GDM1 (cell line): ENCODE measurements at places on chromosomes 3 and 15.

DNA sequence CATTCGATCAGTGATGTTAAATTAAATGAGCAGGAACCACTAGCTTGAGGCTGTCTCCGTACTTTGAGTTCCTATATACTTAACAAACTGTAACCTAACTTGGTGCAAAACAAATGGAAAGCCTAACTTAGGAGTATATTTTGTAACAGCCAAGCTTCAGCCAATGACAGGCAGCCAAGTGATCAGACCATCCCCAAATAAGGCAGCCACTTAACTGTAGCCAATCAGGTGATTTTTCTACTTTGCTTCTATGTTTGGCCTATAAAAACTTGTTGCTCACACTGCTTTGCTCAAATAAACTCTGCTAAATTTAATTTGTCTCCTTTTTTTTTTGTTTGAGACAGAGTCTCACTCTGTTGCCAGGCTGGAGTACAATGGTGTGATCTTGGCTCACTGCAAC is 19.3 kb upstream of the ZNF770 start:
- no peak for DNase-seq

GRCh38 chr15:37995461-37996347 is 61.3 kb downstream of the TMCO5A start:
- peak; percentile 7 for DNase-seq

GRCh38 chr3:157464321-157464720 is 27.7 kb downstream of the PTX3 start:
- no peak for DNase-seq

DNA sequence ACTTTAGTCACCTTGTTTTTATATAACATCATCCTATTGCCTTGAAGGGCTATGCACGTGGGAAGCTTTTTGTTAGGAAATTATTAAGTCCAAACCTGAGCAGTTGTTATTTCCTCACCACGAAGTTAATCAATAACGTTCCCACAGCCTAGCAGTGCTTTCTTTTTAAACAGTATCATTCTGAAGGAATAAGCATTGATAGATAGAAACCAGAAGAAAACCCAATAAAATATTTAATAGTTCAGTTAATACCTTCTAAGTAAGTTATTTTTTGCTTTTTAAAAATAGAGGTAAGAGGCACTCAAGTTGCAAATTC is 149.3 kb downstream of the KCNMB2 start:
- no peak for DNase-seq

DNA sequence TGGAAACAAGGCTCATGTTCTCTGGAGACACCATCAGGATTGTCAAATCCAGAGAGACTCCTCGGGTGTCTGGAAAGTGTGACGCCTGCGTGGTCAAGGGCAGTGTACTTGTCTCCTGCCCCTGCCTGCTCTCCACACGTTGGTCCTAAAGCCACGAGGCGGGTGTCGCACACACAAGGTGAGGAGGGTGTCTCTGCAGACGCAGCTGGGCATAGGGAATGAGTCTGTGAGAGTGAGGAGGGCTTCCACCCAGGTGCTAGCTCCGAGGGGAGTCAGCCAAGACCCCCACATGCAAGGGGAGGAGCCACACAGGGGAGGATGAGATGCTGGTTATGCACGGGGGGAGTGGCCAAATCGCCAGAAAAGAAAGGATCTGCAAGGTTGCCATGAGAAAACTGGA is 27.9 kb upstream of the OCA2 start:
- no peak for DNase-seq

DNA sequence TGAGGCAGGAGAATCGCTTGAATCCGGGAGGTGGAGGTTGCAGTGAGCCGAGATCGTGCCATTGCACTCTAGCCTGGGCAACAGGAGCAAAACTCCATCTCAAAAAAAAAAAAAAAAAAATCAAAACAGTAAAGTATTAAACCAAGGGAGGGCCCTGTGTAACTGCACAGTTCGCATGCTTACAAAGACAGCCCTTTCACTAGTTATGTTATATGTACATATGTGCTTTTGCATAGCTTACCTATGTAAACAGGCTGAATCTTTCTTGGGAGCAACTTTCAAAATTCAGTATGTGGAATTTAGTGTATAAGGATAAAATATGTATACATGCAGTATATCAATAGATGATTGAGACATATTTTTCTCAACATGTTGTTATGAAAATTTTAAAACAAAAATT is 16.1 kb upstream of the SLMAP start:
- no peak for DNase-seq

- no peak for DNase-seq
These were observed 2.2 kb downstream of the PIAS1 start for GRCh38 chr15:68056097-68056865.

GRCh38 chr3:50226888-50227389 is 9.1 kb upstream of the GNAI2 start:
- no peak for DNase-seq

DNA sequence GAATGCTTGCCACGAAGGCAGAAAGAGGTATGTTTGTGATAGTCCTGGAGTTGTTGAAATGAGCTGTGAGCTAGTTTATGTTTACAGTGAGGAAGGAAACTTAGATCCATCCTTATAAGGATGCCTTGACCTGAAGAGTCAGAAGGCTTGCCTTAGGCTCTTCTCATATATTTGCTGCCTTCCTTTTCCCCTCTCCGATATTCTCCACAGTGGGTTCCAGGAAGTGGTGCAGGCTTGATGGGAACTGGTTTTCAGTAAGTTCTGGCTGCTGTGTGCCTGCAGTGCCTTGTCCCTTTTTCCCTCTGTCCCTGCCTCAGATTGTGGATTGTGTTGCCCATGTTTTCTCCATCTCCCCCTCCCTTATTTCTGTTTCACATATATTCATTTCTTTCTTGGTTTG is 287.3 kb upstream of the UBE2E1 start:
- DNase-seq = no peak

DNA sequence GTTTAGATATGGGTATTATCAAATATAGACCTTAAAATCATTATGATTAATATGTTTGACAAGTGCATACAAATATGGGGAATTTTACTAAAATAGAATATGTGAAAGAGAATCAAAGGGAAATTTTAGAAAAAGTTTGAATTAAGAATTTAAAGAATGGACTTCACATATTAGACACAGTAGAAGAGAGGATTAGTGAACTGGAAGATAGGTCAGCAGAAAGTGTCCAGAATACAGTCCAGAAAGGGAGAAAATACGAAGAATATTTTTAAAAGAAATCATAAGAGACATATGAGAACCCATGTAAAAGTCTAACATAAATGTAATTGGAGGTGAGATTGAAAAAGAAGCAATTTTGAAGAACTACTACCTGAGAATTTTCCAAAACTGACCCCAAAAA is 139.9 kb downstream of the DTWD1 start:
- DNase-seq = no peak

GRCh38 chr3:192850451-192850981 is 67.1 kb downstream of the MB21D2 start:
- no peak for DNase-seq

DNA sequence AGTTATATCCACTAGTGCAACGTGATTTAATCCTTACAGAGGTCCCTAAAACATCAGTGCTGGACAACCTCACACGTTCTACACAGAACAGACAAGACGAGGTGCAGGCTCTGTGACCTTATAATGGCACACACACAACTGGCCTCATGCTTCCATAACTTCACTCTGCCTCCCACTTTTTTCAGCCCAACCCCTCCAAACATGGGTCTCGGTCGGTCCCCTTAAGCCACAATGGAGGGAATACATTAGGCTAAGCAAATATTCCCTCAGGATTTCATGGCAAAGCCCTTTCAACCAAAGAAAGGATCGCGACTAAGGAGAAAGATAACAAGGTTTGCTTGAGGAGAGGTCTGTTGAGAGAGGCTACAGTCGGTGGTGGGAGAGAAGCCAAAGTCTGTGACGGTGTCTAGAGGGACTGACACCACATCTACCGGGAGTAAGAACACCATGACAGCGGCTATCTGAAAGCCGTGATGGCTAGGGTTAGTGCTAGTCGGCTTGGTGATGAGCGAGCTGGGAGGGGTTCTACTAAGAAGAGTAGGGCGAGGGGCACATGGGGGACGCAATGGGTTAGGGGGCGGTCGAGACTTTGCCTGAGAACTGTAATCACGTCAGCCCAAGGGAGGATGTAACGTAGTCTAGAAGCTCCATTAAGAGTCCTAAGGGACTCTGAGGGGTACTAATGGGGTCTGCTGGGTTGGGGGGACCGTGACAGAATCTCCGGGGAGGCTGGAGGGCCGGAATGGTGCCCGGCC is 1.0 kb downstream of the MYO9A start:
- DNase-seq = no peak

- no peak for DNase-seq
These were observed 208.2 kb downstream of the RPLP1 start for GRCh38 chr15:69660658-69661405.
